ENCODE measurements at places on chromosomes 11 and 22.

DNA sequence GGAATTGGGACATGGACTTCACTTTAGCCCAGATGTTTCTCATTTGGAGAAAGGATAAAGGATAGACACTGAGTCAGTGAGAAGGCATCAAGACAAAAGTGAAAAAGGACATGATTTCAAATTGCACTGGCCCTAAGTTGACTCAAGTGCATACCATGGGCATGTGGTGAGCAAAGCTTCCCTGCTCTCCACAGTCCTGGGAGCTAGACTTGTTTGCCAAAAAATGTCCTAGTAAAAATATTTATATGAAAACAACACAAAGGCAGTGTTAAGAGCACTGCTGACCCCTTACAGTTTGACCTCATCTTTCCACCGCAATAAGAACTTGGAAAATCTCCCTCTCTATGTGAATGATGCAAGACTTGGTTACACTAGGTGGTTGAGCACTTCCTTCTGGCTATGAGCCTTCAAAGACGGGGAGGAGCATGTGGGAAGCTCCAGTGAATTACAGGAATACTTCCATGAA lies 46.5 kb upstream of the FIBIN start:
- no peak for DNase-seq

GRCh38 chr11:119089319-119089718 lies 4.6 kb downstream of the HMBS start:
- DNase-seq, result no peak

GRCh38 chr22:22210375-22210774 lies 34.2 kb upstream of the VPREB1 start:
- peak; percentile 46 for DNase-seq

GRCh38 chr11:18490736-18491485 lies 35.3 kb downstream of the LDHAL6A start:
- DNase-seq, result no peak

GRCh38 chr22:32660292-32660691 lies 141.2 kb upstream of the TIMP3 start:
- DNase-seq, result peak; percentile 26

- DNase-seq, result no peak
These were observed 5.2 kb downstream of the IRAG1 start for GRCh38 chr11:10688401-10688800.

DNA sequence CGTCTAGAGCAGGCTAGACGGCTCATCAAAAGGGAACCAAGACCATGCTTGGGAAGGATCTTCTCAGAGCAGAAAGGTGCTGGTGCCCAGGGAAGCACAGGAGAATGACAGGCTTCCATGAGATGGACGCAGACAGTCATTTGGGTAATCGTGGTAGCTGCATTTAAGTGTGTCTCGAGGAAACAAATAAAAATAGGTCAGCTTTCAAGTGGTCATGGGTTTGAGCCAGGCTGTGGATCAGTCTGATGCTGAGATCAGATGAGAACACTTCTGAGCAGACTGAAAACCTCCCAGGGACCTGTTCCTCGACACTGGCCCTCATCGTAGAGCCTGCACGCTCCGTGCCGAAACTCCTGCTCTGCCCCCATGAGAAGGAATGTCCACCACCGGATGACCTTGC lies 4.7 kb downstream of the CARS1 start:
- no peak for DNase-seq

- no peak for DNase-seq
These were observed 83.0 kb downstream of the ALX4 start for GRCh38 chr11:44226945-44227344.

- no peak for DNase-seq
These were observed 9.1 kb downstream of the SLN start for GRCh38 chr11:107702723-107703122.

DNA sequence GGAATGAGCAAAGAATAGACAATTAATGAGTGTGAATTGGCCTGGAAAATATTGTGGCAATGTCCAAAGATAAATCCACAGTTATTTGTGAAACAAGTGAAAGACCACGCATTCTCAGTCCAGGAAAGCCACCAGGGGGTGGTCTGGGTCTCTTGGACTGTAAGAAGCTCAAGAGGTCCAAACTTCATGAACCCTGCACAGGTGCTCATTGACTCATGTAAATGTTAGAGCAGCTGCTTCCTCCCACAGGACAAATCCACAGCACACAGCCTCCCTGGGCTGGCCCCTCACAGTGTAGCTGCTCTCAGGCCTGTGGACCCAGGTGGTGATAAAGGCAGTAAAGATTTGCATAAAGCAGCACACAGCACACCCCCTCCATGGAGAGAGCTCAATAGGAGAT lies 114.0 kb downstream of the ZNF280B start:
- no peak for DNase-seq

DNA sequence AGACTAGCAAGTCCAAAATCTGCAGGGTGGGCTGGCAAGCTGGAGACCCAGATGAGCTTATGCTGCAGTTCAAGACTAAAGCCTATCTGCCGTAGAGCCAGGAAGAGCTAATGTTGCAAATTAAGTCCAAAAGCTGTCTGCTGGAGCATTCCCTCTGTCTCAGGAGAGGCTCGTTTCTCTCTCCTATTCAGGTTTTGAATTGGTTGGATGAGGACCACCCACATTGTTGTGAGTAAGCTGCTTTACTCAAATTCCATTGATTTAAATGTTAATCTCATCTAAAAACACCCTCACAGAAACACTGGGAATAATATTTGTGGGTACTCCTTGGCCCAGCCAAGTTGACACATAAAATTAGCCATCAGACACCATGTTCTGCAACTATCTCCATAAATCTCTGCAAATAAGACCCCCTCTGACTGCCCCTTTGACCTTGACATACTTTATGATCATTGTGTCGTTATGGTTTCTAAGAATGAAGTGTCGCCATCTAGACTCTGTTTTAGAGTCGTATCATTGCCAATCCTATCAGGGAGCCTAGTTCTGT lies 16.8 kb upstream of the CUL5 start:
- DNase-seq, result no peak

- DNase-seq, result no peak
These were observed 36.1 kb downstream of the CCDC90B start for GRCh38 chr11:83249972-83250593.

GRCh38 chr11:73095613-73096012 lies 46.5 kb downstream of the FCHSD2 start:
- DNase-seq, result no peak

Measured in activated CD4-positive, alpha-beta T cell treated with anti-CD3 and anti-CD28 coated beads for 4 hours (primary cell).